Fibroblast of skin of left quadriceps (primary cell): ENCODE measurements at places on chromosomes 7 and 10.

- DNase-seq: no peak
Observed at GRCh38 chr10:30973737-30974136, 57.9 kb downstream of the ZNF438 start.

GRCh38 chr7:157077986-157078644 lies 60.6 kb upstream of the UBE3C start:
- no peak for DNase-seq

DNA sequence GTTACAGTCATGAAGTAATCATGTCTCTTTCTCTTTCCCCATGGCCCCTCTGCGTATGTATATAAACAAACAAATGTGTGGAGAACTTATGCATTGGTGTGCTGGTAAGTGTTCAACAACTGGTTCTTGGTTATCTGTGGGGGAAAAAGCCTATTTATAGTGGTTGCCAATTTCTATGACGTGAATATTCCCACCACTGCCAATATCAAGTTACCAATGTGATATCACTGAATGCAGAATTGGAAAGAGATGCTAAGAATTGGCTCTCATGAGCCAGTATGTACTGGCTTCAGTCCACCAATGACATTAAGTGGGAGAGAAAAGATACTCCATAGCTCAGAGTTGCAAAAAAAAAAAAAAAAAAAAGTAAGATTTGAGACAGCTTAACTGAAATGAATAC lies 399.7 kb downstream of the REEP3 start:
- no peak for DNase-seq

- no peak for DNase-seq
Observed at GRCh38 chr10:66294538-66294937, 631.3 kb upstream of the LRRTM3 start.

GRCh38 chr10:25828475-25828874 lies 105.6 kb upstream of the MYO3A start:
- no peak for DNase-seq

DNA sequence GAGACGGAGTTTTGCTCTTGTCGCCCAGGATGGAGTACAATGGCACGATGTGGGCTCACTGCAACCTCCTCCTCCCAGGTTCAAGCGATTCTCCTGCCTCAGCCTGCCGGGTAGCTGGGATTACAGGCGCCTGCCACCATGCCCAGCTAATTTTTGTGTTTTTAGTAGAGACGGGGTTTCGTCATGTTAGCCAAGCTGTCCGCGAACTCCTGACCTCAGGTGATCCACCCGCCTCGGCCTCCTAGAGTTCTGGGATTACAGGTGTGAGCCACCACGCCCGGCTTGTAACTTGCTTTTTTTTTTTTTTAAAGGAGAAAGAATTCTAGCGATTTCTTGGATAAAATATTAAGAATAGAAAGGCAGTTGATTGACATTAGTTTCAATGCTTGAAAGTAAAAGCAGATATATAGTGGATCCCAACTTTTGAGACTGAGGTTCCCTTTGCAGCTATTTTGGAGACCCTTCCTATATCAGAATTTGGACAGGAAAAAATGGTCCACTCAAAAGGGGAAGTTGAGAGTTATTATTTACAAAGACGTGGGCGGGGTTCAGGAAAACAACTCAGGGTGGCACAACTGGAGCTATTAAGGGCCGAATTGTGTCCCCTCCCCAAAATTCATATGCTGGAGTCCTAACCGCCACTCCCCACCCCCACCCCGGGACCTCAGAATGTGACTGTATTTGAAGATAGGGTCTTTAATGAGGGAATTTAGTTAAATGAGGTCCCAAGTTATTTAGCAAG lies 1.3 kb upstream of the ERCC6 start:
- DNase-seq: no peak

DNA sequence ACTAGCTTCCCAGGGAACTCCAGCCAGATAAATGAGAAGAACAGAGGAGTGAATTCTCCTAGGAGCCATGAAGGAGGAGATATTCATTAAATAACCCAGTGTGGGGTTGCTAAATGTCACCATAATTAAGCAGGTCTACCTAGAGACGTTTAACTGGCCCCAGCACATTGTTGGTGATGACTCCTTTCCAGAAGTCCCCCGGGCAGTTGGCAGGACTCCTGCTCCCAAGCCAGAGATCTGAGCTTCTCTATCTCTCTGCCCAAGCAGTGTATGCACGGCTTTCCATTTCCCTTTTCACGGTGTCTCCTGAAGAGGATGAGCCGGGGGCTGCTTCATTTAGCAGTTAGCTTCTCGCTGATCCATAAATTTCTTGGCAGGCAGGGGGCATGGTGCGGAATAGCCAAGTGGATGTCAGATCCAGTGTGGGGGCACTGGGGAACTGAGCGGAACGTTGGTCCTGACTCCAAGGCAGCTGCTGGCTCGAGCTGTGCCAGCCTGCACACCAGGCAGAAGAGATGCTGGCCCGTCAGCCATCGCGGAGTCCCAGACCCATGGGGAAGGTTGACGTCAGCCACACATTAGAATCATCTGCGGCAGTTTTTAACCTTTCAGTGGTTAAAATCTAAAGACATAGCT lies 142.0 kb upstream of the NPY start:
- DNase-seq: no peak

- DNase-seq: no peak
Observed at GRCh38 chr10:3904419-3904960, 119.5 kb upstream of the KLF6 start.

- peak; percentile 2 for DNase-seq
Observed at GRCh38 chr10:26557641-26558014, 119.5 kb downstream of the APBB1IP start.

DNA sequence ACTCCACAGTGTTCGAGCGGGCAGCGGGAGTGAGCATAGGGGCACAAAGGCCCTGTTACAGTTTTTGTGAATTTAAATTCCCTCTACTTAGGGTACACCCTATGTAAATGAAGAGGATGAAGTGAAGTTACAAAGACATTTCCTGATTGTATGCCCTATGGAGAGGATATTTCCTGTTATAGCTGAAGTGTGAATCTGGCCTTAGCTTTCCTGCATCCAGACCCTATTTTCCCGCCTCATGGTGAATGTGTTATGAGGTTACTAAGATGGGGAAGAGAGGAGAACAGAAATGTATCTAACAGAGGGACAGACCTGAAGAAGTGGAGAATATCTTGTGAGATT lies 37.8 kb upstream of the COMMD3 start:
- DNase-seq: no peak

DNA sequence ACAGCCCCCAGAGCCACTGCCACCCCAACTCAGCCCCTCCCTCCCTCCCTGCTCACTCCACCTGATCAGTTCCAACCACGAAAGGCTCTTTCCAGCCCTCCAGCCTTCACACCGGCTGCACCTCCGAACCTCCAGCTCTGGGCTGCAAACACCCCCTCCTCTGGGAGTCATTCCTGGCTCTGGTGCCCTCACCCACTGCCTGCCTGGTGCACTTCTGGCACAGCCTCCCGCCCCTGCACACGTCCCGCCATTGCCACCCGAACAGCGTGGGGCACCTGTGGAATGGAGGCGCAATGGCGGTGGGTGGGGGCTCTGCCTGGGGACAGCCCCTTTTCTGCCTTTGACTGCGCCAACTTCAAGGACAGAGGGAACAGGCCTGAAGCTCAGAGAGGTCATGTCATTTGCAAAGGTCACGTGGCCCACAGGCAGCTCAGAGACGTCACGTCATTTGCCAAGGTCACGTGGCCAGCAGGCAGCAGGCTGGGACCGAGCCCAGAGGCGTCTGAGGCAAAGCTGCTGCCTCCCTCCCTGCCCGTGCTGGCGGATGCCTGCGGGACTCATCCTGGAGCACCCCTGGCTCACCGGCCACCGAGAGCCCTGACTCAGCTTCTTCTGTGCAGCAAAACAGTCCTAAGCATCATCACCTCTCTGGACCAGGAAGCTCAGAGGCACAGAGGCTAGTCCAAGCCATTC lies 76.0 kb upstream of the DNAAF5 start:
- no peak for DNase-seq

DNA sequence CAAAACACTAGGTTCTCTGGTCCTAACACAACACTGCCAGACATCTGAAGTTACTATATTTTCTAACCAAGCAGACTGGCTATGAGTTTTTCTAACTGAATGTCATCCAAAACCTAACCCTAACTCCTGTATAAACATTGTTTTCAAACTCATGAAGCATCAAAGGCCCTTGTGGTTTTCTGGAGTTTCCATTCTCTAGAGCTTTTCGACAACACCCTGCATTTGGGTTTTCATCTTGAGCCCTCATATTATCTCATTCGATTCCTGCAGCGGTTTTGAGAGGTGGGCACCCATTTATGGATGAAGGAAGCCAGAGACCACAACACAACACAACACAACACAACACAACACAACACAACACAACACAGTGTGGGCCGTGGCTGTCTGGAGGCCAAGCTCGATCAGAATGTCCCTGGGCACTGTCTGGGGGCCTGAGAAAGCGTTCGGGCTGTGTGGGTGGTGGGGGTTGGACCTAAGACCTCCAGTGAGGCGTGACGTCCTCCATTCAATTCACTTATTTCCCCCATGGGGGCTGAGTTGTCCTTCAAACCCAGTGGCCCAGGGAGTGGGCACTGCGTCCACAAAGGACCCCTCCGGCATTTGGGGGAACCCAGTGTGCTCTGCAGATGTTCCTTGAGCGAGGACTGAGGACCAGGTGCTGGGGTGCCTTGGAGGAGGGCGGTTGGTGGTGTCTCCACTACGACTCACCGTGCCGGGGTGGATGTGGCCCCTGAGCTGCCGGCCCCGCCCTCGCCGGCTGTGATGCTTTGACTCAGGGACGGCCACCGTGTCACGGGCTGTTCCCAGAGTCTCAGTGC lies 490.4 kb downstream of the DNAJB6 start:
- no peak for DNase-seq

- no peak for DNase-seq
Observed at GRCh38 chr10:125134916-125135770, 25.2 kb downstream of the CTBP2 start.

DNA sequence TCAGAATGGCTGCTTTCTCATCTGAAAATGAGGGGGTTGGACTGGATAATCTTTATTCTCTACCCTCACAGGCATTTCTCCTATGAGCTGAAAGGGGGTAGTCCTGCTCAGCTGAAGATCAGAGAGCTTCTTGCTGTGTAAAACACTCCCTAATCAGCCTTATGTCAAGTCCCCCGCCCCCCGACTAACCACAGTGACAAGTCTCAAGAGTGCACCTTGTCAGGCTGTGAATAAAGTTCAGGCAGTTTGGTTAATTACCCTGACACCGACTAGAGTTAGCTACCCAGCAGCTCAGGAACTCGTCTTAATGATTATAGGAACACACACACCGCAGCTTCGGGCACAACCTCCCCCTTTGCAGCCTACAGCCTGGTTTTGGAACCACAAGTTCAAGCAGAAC lies 513.7 kb downstream of the RPS24 start:
- DNase-seq: no peak

GRCh38 chr7:114856625-114857024 lies 65.3 kb upstream of the MDFIC start:
- DNase-seq: no peak

DNA sequence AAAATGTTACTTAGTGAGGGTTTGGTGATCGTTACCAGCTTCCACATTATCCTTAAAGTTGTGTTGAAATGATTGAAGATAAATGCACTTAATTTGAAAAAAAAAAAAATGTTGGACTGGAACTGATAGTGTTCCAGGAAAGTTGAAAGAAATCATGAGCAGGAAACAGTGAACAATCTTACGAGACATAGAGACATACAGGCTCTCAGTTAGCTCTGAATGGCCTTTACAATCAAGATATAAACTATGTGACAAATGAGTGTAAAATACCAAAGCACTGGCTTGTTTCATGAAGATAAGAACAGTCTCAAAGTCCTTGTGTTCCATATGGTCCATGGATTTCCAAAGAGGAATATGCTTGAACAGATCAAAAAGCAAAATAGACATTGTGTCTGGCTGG lies 430.1 kb upstream of the ETV1 start:
- DNase-seq: no peak

- DNase-seq: peak; percentile 86
Observed at GRCh38 chr7:77538281-77539212, 1.5 kb downstream of the PTPN12 start.

DNA sequence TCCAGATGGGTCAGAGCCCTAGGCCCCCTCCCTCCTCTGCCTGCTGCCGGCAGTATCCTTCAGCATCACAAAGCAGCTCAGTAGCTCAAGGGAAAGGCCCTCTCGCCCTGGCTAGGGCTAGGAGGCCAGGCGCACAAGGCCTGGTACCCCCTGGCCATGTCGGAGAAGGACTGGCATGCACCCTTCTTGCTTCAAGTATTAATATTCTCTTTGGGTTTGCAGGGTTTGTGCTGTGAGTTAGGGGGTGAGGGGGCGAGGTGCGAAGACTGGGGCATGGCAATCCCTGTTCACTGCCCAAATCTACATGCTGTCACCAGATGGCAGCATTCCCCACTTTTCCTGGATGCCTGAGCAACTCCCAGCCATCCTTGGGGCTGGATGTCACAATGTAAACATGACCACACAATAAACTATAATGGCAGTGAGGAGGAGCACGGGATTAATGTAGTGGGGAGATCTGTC lies 105.2 kb downstream of the NEURL1 start:
- peak; percentile 67 for DNase-seq

DNA sequence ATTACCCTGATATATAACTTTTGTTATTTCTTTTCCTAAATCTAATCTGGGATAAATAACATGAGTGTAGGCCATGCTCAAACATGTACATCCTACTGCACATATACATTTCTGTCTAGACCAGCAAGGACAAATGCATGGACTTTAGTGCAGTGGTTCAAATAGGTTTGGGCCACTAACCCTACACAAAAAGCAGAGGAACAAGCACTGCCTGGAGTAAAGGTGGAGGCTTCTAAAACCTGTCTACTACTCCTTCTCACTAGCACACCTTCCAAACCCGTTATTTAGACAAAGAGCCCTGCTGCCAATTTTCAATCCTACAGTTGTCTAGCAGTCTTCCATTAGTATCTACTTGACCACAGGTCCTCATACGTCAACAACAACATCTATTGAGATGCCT lies 34.8 kb downstream of the SGCE start:
- no peak for DNase-seq

DNA sequence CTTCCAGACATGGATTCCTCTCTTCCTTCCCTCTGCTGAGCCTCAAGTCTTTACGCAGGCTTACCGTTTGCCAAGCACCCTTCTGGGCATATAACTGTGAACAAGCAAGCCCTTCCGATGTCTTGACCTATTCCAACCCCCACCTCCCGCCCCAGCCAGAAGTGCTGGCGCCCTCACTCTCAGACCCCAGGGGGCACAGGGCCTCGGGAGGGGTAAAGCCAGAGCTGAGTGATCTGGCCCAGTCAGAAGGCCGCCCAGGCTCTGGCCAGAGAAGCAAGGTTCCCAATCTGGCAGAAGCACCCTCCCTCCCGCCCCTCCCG lies 1.2 kb downstream of the PRRT4 start:
- no peak for DNase-seq

DNA sequence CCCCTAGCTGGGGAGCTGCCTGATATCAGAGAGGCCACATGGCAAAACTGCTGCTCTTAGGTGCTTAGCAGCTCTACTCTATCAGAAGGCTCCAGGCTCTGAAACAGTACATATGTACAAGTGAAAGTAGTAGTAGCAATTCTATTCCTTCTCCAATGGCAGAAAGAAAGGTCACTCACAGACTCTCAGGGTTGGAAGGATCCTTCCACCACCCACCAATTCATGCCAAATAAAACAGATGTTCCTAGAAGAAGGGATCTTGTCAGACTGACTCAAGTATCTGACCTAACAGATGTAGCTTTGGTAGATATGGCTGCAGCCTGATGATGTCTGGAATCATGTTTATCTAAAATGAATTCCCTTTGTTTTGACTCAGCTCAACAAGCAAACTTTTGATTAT lies 8.0 kb upstream of the ALDH18A1 start:
- DNase-seq: no peak
